Right renal cortex interstitium (tissue), 3 donors: ENCODE measurements at places on chromosomes 5 and 9. TPM values are rescaled to one million over a fixed set of nuclear protein-coding genes. Genes with fewer than 3 reads are reported as not detected.

DNA sequence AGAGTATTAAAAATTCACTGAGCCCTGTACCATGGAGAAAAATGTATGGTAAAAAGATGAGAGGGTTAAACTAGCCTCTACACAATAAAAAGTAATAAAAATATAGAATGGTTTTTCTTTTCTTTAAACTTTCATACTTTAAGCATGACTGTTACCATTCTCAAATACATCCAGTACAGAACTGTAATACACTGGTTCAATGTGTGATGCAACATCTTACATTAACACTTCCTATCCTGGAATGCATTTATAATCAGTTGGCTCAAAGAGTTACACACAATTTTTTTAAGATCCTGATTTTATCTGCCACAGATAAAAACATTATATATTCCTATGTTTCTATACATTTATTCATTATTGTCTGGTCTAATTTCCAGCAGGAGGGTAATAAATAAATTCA is 4.7 kb downstream of the GNAQ start:
- no peak for DNase-seq

- DNase-seq = no peak
Observed at GRCh38 chr9:136031741-136032730, 63.1 kb downstream of the NACC2 start.

DNA sequence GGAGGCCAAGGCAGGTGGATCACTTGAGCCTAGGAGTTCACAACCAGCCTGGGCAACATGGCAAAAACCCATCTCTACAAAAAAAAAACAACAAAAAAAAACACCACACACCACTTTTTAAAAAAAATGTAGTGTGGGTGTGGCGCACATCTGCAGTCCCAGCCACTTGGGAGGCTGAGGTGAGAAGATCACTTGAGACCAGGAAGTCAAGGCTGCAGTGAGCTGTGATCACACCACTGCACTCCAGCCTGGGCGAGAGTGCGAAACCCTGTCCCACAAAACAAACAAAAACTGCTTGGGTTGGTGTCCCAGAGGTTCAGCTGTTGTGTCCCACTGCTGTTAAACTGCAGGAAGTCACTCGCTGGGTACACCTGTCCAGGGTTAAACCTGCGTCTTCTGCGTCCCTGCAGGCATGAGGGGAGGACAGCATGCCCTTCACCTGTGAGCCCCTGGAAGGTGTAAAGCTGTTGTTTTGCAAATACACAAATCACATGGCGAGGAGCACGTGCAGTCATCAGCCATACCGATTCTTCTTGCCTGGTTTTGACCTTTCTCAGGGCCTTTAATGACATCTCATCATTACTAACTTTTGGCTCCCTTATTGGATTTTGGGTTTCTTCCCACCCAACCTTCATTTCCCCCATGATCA is 29.3 kb upstream of the CLPTM1L start:
- no peak for DNase-seq

DNA sequence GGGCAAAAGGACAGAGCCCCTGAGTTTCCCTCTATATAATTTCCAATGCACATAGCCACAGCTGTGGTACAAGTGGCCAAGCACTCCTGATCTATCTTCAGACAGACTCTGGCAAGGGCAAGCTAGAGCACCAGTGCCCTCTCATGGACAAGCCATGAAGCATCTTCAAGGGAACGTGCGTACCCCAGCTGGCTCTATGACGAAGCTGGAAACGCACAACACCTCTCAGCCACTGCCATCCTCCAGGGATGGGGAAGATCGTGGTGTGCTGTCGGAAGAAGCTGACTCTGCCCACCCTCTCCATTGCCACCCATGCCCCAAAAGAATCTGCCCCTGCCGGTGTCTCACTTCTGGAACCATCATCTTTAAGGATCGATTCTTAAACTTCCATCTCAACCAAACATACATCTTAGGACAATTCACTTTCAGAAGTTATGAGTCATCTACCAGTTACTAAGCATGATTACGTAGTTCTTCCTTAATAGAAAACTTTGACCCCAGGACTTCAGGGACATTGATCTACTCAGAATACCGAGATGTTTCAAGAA is 482.9 kb downstream of the AGTPBP1 start:
- peak; percentile 56 for DNase-seq

- no peak for DNase-seq
Observed at GRCh38 chr5:77282337-77283027, 72.0 kb downstream of the PDE8B start.

DNA sequence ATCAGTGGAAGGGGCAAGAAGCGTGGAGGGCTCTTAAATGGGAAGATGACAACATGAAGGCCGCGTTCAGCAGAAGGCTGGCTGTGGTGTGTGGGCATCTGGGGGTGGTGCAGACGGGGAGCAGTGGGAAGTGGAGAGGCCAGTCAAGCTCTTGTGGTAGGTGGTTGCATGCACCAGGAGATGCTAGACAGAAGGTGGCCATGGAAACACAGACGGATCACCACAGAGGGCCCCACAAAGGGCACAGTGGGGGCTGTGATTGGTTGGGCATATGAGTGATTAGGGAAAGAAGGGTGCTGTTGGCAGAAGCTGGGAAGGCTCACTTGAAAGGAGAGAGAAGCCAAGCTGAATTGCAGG is 14.7 kb downstream of the MTMR12 start:
- DNase-seq = no peak

GRCh38 chr5:10518347-10518746 is 45.5 kb upstream of the ANKRD33B start:
- DNase-seq = no peak

GRCh38 chr9:13816837-13817236 is 497.1 kb downstream of the NFIB start:
- no peak for DNase-seq

GRCh38 chr5:5370059-5370774 is 52.3 kb upstream of the ICE1 start:
- no peak for DNase-seq

- no peak for DNase-seq
Observed at GRCh38 chr9:134283692-134284265, 42.5 kb upstream of the RXRA start.

GRCh38 chr5:16064135-16064893 is 115.3 kb downstream of the MARCHF11 start:
- DNase-seq = no peak

DNA sequence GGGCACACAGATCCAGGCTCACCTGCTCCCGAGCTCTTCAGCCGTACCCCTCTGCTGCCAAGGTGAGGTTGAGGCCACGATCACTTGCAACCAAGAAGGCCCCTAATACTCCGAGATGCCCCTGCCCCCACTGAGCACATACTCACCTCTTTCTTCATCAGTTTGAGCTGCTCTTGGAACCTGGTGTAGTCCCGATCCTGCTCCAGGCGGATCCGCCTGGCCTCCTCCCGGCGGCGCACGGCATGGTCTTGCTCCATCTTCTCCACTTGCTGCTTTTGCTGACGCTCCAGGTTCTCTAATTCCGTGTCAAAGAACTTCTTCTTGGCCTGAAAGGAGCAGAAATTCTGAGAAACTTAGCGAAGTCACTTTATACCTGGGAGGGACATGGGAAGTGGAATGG is 75.7 kb upstream of the FBXW11 start:
- DNase-seq = no peak

DNA sequence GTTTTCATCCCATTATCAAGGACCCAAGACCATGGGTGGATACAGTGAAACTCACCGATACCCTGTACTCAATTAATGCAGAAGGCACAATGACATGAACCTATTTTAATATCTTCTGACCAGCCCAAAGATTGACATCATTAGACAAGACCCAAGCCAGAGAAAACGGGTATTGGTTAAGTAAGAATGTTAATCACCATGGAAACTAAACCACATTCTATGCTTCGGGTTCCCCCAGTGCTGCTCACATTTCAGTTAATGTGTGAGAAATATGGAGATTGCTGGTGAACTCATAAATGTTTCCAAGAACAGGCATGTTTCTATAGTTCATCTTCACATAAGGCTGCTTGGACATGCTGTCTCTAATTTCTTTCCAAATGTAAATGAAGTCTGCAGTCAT is 77.0 kb downstream of the IRX2 start:
- no peak for DNase-seq

DNA sequence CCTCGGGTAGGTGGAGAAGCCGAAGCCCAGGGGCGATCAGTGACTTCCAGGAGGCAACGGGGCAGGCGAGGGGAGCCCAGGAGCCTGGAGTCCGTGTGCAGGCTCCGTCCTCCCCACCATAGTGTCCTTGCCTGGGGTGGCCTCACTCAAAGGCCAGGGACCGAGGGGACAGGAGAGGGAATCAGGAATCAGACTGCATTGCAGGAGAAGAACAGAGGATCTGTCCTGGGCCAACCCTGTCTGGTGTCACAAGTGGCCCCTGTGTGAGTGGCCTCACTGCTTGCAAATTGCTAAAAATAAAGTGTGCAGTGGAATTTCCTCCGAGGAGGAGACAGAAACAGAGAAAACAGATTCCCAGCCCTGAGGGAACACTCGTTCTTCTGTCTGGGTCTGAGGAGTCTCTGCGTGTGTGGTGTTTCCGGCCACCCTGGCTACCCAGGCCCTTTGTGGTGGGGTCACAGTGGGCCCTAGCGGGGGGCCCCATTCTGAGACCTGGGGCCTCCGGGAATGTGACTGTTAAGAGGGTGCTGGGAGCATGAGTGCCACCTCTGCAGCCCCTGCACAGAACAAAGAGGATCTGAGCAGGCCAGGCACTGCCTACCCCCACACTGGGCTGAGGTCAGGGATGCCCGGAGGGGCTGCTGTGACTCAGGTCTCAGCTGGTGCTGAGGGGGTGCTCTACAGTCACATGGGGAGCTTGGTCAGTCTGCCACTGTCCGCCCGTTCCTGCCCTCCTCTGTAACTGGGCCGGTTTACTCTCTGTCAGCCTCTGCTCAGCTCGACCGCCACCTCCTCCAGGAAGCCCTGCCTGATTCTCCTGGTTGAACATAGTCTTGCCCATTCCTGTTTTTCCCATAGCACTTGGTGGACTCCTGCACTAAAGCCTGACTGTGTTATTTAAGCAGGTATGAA is 7.4 kb downstream of the TRAF1 start:
- no peak for DNase-seq

The PCDHB7 gene
- 5.3 TPM for polyA plus RNA-seq

The WDR38 gene
- polyA plus RNA-seq = 0.37 TPM

The SLCO6A1 gene
- not detected for polyA plus RNA-seq

The SELENOP gene
- polyA plus RNA-seq = 527 TPM
